ENCODE measurements at places on chromosomes 3 and 15.

DNA sequence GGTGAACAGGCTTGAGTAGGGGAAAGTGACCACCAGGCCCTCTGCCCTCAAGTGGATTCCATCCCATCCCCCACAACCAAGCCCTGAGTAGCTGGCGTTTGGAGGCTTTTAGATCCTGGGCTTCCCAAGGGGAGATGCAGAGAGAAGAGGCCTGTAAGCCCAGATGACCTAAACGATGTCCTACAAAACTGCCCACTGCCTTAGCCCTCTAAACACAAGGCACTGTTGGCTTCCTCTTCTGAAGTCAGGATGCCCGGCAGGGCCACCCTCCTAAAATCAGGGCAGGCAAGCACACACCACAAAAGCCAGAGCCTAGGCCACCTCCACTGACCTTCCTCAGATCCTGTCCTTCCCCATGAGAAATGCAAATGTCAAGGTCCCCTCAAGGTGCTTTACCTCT lies 68.6 kb downstream of the ADCY5 start:
- DNase-seq, result no peak

DNA sequence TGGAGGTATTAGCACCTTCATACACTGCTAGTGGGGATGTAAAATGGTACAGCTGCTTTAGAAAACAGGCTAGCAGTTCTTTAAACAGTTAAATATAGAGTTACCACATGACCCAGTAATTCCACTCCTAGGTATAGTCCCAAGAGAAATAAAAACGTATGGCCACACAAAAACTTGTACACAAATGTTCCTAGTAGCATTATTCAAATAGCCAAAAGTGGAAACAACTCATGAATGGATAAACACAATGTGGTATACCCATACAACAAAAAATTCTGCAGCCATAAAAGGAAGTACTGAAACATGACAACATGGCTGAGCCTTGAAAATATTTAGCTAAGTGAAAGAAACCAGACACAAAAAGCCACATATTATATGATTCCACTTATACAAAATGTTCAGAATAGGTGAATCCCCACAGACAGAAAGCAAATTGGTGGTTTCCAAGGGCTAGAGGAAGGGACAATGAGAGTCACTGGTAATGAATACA lies 40.8 kb upstream of the KLF13 start:
- DNase-seq, result no peak

- no peak for DNase-seq
These were observed 48.1 kb upstream of the CRBN start for GRCh38 chr3:3227640-3228039.

GRCh38 chr15:54119051-54119450 lies 140.8 kb downstream of the UNC13C start:
- DNase-seq, result no peak

- DNase-seq, result no peak
These were observed 1.9 kb upstream of the THBS1 start for GRCh38 chr15:39578851-39579486.

DNA sequence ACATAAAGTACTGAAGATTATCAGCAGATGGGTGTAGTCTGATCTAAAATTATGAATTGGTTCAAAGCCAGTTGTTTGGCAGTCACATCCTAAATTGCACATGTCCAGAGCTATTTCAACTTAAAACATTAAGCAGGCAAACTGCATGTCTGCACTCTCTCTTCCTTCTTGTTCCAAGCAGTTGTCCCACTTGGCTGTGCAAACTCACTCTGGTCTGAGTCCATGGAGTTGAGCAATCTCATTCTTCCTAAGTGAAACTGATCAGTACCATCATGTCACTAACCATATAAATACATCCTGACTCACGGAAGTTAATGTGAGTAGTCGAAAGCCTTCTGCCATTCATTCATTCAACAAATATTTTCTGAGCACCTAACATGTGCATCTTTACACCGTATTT lies 353.0 kb downstream of the ROBO1 start:
- no peak for DNase-seq

DNA sequence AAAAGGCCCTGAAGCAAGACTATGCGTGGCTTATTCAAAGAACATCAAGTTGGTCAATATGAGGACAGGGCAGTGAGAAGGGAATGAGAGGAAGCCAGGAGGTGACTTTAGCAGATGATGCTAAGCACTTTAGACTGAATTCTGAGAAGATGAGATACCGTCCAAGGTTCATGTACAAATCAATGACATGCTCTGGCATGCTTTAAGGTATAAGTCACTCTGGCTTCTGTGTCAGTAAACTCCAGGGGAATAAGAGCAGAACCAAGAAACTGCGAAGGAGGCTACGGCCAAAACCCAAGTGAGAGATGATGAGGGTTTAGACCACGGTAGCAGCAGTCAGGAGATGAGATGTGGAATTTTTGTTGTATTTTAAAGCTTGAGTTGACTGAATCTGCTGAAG lies 8.9 kb upstream of the CCDC50 start:
- DNase-seq, result no peak

All from activated CD4-positive, CD25-positive, alpha-beta regulatory T cell treated with anti-CD3 and anti-CD28 coated beads, Interleukin-2, amount 50 U/mL, for 72 hours (primary cell).